ENCODE measurements at places on chromosomes 4 and X.

DNA sequence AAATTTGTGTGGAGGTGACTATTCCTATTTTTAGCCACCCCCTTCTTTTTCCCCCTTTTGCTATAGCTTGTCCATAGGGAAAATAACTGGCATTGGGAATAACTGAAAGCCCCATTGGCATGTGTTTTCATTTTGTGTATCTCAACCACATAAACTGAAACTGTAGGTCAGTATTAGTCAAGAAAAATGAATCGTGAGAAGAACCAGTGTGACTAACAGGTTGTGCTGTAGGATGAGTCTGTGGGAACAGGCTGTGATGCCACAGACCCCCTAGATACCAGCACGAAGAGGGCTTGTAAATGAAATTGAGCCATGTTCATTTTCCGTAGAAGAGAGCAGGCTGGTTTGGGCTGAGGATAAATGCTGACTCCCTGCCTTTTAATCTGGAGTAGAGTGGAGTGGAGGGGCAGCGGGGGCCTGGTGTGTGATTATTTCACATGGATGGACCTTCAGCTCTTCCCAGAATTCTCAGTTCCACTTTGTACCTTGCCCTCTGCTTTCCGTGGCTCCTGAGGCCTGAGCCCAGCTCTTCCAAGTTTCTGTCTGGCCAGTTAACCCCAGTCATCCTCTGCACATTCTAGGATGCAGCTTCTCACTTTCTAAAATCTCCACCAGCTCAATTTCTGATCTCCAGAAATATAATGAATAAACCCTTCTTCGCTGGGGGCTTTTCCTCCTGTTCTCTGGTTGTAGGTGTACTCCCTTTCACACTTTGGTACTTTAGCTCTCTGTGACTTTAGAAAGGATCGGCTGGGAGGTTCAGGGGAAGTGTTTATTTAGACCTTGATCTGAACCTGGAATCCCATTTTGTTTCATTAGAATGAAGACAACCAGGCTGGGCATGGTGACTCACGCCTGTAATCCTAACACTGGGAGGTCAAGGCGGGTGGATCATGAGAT is 37.3 kb downstream of the DCUN1D4 start:
- DNase-seq = no peak

- DNase-seq = no peak
Measured at GRCh38 chr4:176123710-176124407, 58.2 kb downstream of the WDR17 start.

DNA sequence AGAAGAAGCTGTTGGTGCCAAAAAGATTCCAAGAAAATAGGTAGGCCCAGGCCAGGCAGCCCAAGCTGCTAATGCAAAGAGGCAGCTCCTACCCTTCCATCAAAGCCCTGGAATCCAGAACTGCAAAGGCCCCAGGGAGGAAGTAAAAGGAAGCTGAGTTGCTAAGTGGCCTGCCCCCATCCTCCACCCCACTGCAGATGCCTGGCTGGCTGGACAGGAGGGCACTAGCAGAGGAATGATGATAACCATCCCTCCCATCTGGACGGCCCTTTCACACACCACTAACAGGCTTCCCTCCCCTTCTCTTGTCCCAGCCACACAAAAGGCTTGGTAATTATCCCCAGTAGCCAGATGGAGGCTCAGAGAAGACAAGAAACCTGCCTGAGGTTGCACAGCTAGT is 32.4 kb upstream of the PJA1 start:
- no peak for DNase-seq

GRCh38 chr4:25454476-25454875 is 77.4 kb downstream of the ANAPC4 start:
- no peak for DNase-seq

DNA sequence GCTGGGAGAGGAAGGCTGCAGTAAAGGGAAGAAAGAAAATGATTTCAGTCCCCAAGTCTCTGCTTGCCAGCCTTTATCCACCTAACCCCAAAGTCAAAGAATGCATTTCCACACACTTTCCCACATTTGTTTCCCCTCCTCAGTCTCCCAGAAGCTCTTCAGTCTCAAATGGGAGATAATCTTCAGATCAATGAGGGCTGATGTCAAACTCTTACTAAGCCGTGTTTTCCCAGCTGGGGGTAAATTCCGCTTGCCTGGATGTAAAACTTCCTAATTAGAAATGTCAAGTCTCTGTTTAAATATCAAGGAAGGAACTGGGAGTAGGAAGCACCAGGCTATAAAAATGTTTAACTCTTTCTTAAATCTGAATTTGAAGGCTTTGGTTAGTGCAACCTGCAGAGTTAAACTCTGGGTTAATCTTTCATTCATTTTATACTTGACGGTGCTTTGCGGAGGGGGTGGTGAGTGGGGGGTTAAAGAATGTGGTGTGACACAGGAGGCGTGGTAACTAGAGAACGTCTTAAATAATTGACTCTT is 601.4 kb upstream of the ACTRT1 start:
- no peak for DNase-seq

DNA sequence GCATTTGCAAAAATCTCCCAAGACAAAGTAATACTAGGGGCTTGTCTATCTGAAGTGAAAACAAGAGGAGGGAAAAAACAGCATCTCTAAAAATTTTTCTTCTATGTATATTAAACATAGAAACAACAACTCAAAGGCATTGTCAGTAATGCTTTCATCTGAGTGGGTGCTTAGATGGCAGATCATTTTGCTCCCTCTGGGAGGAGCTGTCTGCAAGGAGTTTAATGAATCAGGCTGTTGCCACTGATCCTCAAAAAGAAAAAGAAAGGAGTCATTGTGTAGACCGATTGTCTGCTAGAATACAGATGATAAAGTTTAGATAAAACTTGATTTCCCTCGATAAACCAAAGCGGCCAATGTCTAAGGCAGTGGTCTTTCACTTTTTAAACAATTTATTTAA is 49.7 kb upstream of the KLHL8 start:
- DNase-seq = no peak

GRCh38 chr4:184924516-184924915 is 93.8 kb upstream of the HELT start:
- DNase-seq = no peak

GRCh38 chr4:70746179-70746839 is 24.5 kb downstream of the RUFY3 start:
- DNase-seq = no peak

DNA sequence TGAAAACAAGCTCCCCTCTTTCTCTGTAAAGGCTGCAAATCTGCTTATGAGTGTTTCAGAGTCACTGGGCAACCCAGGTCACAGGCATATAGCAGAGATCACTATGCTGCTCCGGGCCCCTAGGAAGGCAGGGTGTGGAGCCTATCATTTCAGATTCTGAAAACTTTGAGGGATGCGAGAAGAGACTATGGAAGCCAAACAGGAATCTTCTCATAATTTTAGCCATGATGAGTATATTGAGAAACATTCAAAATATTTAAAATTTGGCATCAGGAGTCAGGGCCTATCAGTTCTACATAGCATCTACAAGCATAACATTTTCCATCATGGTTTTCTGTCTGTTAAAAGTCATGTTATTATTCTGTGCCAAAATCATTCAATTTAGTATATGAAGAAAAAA is 61.7 kb upstream of the ATXN3L start:
- no peak for DNase-seq

GRCh38 chr4:79982601-79983322 is 90.3 kb downstream of the ANTXR2 start:
- DNase-seq = no peak

DNA sequence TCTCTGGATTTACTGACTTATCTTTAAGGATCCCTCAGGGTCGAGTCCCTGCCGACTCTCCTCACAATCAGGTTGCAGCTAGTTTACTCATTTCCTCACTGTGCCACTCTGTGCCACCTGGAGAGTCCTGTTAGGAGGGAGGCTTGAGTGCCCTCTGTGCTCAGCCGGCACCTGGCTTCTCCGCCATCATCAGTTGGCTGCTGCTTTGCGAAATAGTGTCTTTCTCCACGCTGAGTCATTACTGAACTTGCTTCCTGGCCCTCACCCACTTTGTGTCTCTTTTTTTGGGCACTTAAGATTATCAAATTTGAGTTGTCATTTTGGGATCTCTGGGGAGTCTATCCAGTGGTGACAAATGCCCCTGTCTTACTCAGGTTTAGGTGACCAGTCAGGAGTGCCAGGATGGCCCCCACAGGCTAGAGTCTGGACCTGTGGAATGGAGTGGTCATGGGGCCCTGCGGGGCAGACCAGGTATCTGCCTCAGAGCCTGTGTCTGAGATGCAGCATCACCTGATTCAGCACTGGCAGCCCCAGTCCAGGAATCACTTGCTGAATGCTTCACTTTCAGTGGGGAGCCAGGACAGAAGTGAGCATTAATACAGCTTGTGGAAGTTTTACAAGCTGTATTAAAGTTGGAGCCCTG is 37.7 kb downstream of the JADE1 start:
- DNase-seq = no peak

- DNase-seq = no peak
Measured at GRCh38 chr4:76095568-76095967, 21.1 kb downstream of the ART3 start.

DNA sequence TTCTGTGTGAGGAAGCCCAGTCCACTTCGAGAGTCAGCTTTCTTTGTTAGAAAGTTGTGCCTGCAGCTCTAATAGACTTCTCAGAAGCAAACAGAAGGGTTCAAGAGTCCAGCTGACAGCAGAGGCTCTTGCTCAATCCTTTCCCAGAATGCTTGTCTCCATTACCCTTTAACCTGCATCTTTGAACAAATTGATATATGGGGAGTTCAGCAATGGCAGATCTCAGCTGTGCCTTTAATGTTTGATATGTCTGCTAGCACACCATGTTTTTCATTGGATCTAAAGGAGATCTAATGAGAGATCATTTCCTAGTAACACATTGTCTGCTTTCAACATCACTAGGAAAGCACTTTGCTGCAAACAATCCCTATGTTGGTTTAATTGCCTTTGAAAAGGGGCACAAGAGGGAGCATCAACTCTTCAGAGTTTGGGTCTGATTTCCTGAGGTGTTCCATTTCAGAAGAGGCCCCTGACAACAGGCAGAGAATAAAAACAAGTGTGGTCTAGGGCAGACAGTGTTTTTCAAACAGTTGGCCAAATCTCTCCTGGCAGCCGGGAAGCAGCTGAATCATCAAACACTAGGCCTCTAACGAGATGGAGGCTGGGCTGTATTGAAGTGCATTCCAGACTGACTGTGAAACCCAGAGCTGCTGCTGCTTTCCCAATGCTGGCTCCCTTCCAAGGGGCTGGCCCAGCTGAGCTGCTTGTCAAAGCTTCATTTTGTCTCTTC is 55.5 kb downstream of the LUZP4 start:
- DNase-seq = peak; percentile 16

DNA sequence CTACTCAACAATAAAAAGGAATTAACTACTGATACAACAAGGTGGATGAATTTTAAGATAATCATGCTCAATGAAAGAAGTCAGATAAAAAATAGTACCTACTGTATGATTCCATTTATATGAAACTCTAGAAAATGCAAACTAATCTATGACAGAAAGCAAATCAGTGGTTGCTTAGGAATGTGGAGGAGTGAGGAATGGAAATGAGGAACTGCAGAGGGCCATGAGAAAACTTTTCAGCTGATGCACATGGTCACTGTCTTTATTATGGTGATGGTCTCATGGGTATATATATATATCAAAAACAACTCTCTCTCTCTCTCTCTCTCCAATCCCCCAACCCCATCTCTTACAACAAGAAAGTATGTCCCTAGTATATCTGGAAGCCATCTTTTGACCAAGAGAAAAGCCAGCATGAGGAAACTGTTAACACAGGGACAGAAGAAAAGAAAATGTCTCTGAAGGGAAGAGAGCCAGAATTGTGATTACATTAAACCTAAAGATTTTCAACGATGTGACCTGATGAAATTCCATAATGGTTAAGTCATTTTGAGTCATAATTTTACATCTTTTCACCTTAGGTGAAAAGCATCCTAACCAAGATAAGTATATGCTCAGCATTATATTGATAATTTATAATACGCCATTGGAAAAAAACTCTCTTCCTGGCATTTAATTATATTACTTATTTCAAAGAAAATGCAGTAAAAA is 8.5 kb upstream of the NFKB1 start:
- no peak for DNase-seq

DNA sequence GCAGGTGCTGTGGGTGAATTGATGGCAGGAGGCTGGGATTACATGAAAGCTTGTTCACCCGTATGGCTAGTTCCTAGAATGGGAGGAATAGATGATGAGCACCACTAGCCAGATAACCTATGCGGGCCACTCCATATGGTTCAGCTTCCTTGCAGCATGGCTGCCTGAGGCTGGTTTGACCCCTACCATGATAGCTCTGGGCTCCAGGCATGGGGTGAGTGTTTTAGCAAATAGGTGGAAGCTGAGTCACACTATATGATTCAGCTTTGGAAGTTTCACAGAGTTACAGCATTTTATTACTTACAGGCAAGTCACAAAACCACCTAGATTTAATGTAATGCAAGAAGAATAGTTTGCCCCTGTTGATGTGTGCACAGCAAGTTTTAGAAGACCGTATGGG is 603.2 kb downstream of the STIM2 start:
- DNase-seq = no peak

- no peak for DNase-seq
Measured at GRCh38 chr4:71711985-71712348, 71.9 kb downstream of the GC start.

All from thymus (tissue), 14 donors.